ENCODE measurements at places on chromosomes 2 and 18.

DNA sequence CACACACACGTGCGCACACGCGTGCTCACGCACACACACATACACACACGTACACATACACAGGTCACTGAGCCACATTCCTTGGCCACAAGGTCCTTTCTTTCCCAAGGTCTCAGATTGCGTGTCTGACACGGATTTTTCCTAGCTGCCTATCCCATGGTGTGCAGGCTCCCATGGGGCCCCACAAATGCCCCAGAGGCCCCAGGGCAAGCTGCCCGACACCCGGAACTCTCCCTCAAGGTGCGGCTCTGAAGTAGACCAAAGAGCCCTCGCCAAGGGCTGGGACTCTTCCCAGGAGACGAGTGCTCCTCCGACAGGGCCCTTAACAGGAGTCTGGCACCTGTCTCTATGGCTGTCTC lies 46.7 kb downstream of the SDC1 start:
- no peak for DNase-seq

DNA sequence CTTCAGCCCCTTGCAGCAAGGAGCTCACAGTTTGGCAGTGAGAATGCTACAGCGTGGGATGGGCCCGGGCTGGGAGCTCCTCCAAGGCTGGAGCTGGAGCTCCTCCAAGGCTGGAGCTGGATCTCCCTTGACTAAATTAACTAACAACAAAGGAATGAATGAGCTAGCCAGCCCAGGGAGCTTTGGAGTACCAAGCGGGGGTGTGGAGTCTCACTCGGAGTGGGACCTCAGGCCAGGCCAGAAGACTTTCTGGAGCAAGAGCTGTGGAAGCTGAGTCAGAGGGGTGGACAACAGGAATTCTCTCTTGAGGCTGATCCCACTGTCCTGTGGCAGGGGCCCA lies 244.7 kb upstream of the HS6ST1 start:
- peak; percentile 96 for DNase-seq

DNA sequence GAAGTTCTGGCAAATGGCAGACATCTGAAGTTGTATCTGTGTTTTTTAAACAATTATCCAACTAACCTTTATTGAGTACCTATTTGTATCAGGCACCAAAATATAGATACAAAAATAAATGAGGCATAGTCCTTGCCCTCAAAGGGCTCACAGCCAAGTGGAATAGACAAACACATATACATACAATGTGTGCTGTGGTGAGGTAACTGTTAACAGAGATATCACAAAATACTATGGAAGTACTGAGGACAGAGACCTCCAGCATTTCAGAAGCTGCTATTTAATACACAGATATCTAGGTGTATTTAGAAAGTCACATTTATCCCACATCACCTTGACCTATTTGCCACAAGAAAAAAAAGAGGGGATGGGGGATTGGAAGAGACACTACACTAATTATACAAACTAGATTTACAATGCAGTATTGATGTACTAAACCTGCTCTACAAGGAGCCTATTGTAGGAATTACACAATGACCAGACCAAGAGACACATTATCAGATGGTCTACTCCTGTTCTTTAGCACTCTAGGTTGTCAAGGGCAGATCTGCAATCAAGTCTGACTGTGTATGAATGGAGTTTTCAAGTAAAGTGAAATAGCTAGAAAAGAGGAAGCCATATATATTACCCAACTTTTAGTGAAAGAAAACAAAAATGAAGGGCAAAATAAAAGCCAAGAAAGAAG lies 62.2 kb downstream of the SPIRE1 start:
- DNase-seq: no peak

- peak; percentile 89 for DNase-seq
These were observed 19.8 kb downstream of the BIN1 start for GRCh38 chr2:127086990-127087790.

DNA sequence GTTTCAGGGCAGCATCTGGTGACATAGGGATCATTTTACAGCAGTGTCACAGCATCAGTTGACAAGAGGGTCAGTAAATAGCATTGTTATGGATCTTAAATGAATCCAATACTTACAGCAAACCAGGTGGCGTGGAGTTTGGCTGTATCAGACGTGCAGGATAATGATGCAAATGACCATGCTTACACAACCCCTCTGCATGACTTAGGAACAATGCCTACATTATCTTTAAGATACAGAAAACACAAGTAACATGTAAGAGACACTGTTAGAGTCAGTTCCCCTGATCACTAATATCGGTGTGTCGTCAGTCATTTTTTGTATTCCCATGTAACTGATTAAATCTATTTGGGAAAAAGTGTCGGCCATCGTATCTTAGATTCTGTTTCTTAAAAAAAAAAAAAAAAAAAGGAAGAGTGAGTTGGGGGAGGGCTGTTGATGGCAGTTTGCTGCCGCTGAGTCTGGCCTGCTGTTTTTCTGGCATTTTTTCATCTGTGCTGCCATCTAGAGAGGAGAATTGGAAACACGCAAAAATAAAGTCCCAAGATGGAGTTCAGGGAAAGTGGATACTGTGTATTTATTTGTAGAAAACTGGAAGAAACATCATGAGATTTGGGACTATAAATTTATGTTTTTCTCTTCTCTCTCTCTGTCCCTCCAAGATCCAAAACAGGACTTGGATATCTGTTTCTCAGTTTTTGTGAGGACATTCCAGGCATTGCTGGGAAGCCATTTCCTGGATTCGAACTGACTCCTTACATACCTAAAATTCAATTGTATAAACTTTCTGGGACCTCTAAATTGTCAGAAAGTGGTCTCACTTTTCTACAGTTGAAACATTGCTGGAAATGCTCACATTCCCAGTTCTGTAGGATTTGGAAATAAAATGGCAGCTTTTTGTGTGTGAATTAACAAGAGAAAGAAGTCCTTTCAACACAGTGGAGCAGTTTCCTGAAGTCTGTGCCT lies 60.3 kb upstream of the AGPS start:
- peak; percentile 45 for DNase-seq

- DNase-seq: no peak
These were observed 55.9 kb downstream of the ALK start for GRCh38 chr2:29865512-29865911.

DNA sequence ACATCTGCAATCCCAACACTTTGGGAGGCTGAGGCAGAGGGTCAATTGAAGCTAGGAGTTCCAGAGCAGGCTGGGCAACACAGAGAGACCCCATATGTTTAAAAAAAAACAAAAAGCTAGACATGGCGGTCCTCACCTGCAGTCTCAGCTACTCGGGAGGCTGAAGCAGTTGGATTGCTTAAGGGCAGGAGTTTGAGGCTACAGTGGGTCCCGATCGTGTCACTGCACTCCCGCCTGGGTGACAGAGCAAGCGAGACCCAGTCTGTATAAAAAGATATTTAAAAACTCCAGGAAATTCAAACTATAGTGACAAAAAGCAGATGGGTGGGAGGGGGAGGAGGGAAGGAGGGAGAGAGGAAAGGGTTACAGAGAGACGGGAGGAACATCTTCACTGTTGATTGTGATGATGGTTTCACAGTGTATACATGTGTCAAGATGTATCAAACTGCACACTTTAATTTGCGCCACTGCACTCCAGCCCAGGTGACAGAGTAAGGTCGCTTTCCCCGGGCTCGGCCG lies 942 bp upstream of the ZNF236 start:
- no peak for DNase-seq

GRCh38 chr2:179765666-179766065 lies 95.7 kb downstream of the ZNF385B start:
- no peak for DNase-seq

- no peak for DNase-seq
These were observed 4.0 kb upstream of the DGUOK start for GRCh38 chr2:73922681-73923080.
